Right ventricle myocardium superior (tissue), 1 donor: ENCODE measurements at places on chromosomes 3 and 15. TPM values are rescaled to one million over a fixed set of nuclear protein-coding genes. Genes with fewer than 3 reads are reported as not detected.
A peak's percentile ranks its signal among the peaks of the same experiment; 100 is the strongest.

DNA sequence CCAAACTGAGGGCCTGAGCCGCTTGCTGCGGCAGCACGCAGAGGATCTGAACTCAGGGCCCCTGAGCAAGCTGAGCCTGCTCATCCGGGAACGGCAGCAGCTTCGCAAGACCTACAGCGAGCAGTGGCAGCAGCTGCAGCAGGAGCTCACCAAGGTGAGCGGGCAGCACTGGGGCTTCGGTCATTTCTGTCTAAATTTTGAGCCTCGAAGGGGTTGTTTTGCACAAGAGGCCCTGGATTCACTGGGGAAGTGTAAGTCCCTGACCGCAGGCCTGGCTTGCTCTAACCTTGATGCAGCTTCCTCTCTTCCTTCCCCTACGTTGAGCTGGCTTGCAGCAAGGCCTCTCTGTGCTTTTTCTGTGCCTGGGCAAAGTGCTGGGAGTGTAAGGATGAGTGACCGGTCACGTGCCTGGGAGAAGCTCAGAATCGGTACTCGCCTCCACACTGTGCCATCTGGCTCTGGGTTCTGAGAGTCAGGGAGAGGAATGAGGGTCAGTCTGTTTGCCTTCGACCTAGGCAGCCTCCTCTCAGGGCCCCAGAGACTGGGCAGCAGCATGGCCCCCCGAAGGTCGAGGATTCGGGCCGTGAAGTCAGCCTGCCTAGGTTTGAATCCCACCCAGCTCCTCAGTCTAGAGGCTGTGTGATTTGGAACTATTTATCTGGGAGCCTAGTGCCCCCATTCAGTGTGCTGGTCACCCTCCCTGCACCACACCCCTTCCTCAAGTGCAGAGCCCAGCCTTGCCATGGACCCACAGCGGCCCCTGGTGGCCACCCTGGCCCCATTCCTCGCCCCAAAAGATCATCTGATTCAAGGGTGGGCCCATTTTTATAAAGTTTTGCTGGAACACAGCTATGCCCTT, 1.4 kb downstream of the FES start:
- DNase-seq, result peak; percentile 88

DNA sequence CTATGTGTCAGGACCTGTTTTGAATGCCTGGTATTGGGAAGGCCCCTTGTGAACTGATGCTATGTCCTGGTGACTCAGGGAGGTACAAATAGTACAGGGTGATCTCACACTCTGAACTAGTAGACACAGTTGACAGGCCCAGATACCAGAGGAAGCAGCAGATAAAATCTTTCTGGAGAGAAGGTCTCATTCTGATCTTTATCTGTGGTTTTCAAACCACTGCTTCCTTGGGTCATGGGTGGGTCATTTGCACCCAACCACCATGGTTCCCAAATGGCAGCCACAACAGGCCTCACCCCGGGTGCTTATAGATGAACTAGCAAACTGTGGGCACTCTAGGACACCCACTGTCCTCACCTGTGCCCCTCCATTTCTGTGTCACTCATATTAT, 43.4 kb downstream of the PXYLP1 start:
- no peak for DNase-seq

GRCh38 chr15:31159837-31160236, 58.3 kb upstream of the TRPM1 start:
- DNase-seq, result no peak

The B2M gene
- total RNA-seq, result 1,025 TPM

DNA sequence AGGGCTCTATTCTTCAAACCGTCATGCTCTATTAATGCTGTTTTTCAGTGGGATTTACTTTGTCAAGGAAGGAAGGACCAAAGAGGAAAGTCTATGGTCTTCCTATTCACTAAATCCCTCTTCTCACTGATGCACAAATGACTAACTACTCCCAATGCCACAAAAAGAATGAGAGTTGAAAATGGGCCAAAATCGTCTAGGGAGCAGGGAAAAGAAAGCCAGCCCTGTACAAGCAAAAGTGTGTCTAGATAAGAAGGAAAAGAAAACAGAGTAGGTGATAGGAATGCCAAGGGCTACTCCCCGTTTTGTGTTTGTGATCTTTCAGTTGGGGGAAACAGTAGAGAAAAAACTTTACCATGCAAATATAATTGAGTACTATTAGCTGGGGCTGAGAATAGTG, 97.2 kb upstream of the TMCO5A start:
- DNase-seq, result no peak
